ENCODE measurements at places on chromosomes 3 and 15.

- DNase-seq, result no peak
Measured at GRCh38 chr3:127662001-127662469, 10.7 kb upstream of the ABTB1 start.

- no peak for DNase-seq
Measured at GRCh38 chr15:66327736-66328135, 28.7 kb downstream of the TIPIN start.

DNA sequence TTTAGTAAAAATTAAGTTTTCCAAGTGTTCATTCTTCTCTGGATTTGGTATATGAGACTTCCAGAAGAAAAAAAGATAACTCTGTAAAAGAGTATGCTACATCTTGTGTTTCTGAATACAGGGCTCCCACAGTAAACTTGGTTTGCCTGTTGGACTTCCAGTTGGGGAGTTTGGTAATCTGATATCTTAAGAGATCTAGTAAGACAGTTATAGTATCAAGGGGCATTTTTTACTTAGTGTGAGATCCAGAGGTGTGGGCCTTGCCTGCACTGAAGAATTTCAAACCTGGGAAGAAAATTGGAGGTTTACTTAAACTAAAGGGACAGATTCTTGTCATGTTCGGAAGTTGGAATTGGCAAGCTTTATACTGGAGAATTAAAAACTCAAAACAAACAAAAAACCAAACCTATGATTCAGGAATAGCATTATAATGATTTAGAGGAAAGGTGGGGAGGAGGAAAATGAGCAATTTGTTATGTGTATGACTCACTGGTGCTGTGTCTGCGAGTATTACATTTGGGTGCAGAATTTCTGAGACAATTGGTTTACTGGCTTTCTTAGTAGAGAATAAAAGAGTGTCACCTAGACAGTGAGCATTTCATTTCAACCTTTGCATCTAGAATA lies 58.9 kb upstream of the ULK4 start:
- no peak for DNase-seq

GRCh38 chr3:190197346-190197763 lies 76.7 kb upstream of the P3H2 start:
- no peak for DNase-seq

- DNase-seq, result no peak
Measured at GRCh38 chr3:24981309-24981708, 446.8 kb upstream of the RARB start.

GRCh38 chr3:147412261-147412916 lies 3.2 kb downstream of the ZIC1 start:
- DNase-seq, result no peak

DNA sequence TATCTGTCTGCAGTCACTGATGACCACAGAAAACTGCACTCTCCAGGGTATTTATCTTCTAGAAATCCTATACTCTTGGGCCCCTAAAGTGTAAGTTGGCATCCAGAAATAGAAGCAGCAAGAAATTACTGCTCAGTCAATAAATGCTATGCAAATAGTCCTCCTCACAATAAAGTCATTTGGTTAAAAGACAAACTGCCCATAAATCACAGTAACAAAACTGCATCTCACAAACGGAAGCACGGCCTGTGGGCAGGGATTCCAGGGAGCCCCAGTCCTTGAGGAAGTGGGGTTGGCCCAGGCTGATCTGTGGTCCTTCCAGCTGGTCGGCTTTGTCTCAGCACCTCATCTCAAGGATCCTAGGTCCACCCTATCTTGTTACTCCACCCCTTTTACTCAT lies 29.7 kb upstream of the SPATA12 start:
- DNase-seq, result no peak

- DNase-seq, result no peak
Measured at GRCh38 chr15:45102226-45102625, 11.7 kb downstream of the DUOX2 start.

DNA sequence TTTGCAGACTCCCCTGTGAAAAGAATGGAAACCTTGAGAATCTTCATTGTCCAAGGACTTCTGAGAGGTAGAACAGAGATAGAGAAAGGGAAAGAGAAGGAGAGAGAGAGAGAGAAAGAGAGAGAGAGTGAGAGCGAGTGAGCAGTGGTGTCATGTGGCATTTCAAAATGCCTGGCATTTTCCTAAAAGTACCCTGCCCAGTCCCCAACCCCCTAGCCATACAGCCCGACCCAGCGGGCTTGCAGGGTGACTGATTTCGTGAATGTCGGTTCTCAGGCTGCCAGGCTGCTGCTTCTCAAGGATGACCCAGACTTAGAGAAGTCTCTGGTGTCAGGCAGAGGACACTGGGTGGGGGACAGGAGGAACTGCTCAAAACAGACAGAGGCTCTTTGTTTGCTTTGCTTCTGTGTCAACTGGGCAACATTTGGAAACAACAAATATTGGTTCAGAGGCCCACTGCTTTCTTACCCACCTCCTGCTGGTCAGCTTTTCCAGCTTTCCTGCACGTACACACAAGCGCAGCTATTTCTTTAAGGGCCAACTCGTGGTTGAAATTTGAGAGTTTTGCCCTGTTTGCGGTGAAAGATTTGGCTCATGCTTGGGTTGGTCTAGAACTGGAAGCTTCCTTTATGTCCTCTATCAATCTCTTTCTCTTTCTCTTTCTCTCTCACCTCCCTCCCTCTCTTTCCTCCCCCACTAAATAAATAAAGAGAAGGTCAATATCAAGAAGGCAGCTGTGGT lies 3.7 kb upstream of the TF start:
- DNase-seq, result no peak

DNA sequence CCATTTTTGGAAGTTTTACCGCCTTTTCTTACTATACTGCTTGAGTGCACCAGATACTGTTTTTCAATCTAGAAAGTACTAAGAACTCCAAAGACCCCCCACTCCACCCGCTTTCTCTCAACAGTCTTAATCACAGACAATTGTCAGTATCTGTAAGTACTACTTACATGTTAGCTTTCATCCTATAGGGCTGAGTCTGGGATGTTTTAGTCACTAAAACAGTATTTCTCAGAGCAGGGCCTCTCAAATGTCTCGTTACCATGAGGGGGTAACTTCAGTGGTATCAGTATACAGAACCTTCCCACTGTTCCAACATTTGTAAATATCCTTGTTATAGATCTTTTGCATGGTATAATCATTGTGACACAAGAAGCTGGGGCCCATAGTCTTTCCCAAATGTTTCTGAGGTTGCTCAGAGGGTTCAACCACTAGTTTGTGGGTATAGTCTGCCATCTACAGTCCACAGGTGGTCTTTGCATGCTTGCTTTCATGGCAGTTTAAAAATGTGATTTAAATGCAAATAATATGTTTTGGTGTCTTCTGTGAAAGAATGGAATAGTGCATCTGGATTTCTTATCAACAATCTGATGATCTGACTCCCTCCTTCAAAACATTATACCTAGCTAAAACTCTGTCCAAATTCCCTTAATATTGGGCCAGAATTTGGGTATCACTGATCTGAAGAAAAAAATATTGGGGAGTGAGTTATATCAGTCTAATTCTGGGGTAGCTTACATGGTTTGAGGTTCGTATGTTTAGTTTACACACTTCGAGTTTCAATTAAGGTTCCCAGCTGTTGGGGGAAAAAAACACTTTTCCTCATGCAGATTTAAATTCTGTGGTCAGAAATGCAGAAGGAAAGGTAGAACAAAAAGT lies 18.0 kb upstream of the DNAJC13 start:
- peak; percentile 39 for DNase-seq

- no peak for DNase-seq
Measured at GRCh38 chr15:92288755-92289154, 104.9 kb upstream of the ST8SIA2 start.

DNA sequence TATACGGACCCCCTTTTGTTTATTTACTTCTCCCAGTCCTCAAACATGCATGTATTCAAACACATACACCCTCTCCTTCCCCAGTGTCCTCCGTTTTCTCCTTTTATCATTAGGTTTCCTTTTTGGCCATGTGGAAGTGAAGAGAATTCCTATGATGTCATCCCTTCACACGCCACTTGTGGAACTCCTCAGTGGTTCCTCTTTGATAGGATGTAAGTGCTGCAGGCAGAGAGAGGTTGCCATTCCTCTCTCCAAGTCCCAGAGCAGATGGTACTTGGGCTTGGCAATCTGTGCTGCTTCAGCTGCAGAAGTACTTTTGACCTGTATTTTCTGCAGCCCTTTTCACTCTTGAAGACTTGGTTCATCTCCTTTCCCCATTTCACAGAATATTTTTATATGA lies 32.9 kb upstream of the CRTC3 start:
- no peak for DNase-seq

- DNase-seq, result peak; percentile 33
Measured at GRCh38 chr3:109336291-109336861, 970 bp downstream of the DPPA4 start.

DNA sequence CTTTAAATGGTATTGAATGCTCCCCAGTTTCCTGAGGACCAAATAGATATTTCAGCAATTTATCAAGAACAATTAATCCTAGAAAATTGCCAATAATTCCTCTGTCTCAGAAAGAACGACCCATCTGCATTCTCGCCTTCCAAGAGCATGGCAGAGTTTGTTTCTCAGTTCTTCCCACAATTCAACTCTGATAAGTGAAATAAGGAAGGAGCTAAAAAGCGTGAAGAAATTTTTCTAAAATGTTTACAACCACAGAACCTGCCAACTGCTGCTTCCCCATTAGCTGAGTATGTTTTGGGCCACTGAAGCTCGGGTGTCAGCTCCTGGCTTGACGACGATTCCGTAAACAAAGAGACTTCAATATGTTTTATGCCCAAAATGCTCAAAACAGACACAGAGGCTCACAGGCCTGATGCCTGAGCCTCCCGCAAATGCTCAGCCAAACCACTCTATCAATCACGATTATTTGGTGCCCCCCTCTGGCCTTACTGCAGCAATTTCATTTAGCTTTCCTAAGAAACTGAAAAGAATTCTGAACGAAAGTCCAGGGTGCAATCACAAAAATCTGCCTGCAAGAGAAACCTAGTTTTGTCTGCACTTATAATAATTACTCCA lies 259.2 kb upstream of the CCDC54 start:
- peak; percentile 21 for DNase-seq

DNA sequence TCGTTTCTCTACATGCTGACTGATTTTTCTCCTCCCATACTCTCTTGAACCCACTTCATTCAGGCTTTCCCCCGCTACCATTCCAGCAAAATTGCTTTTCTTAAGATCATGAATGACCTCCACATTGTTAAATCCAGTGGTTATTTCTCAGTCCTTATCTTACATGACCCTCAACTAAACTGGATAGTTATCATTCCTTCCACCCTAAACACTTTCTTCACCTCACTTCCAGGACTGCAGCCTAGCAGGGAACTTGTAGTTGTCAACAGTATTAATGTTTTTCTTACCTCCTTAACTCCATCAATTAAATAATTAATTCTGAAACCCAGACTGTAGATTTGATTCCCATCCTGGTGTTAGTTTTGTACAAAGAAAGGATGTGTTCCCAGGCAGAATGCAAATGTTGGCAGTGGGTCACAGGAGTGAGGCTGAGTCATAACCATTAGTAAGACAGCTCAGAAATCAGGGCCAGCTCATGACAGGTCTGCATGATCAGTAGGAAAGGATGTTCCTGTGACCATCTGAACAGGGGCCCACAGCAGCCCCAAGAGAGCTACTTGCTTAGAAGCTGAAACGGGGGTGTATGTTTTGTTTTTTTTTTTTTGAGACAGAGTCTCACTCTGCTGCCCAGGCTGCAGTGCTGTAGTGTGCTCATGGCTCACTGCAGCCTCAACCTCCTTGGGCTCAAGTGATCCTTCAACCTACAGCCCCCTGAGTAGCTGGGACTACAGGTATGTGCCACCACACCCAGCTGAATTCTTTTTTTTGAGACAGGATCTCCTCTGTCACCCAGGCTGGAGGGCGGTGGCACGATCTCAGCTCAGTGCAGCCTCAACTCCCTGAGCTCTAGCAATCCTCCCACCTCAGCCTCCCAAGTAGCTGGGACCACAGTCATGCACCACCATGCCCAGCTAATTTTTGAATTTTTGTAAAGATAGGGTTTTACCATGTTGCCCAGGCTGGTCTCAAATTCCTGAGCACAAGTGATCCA lies 9.1 kb downstream of the BCL2L10 start:
- no peak for DNase-seq

GRCh38 chr3:18241837-18242236 lies 183.3 kb downstream of the SATB1 start:
- no peak for DNase-seq

- no peak for DNase-seq
Measured at GRCh38 chr15:67819636-67820035, 5.7 kb upstream of the SKOR1 start.

DNA sequence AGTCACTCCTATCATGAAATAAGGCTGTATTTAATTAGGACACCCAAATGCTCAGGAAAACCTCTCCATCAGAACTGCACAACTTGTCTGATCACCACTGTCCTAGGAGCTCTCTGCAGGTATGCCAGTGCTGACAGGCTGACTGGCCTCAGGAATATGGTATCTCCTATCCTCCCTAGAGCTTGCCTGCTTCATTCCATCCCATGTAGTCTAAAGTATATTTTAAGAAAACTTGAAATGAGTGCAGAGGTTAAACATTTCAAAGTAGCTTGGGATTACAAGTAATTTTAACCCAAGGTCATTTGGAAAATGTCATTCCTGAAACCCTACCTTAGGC lies 23.7 kb downstream of the FILIP1L start:
- DNase-seq, result no peak

- peak; percentile 43 for DNase-seq
Measured at GRCh38 chr3:133441867-133442270, 42.0 kb downstream of the BFSP2 start.

- no peak for DNase-seq
Measured at GRCh38 chr15:47405365-47406162, 311.7 kb upstream of the SEMA6D start.

- DNase-seq, result no peak
Measured at GRCh38 chr3:46163556-46164041, 44.5 kb downstream of the CCR1 start.

- DNase-seq, result no peak
Measured at GRCh38 chr3:193910310-193910709, 225.6 kb upstream of the HES1 start.

DNA sequence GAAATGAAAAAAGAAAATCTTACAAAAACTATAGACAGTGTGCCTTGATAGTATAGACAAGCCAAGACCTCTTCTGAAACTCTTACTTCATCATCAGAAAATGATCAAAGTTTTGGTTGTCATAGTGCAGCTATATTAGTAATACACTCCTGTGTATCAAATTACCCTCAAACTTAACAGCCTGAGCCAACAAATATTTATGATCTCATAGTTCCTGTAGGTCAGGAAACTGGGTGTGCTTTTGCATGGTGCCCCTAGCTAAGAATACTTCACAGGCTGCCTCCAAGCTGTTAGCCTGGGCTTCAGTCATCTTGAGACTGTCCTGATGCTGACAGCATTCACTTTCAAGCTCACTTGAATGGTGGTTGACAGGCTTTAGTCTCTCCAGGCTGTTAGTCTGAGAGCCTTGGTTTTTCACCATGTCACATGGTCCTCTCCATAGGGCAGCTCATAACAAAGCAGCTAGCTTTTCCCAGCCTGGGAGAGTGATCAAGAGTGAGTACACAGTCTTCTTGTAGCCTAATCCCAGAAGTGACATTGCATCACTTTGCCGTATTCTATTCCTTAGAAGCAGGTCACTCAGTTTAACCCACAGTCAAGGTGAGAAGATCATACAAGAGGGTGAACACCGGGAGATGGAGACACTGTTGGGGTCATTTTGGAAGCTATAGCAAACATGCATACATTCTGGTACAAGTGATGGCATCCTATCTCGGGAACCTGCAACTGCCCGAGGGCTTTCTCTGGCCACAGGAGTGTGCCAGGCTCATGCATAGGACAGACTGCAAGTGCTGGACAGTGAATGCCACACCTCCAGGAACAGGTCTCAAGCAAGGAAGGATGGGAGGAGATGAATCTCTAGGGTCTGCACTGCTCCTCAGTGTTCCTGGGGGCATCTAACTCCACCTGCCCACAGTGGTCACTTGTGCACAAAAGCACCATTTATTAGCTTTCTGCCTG lies 173.4 kb upstream of the CADPS start:
- DNase-seq, result no peak

GRCh38 chr3:150840802-150841515 lies 64.3 kb downstream of the MINDY4B start:
- no peak for DNase-seq
